ENCODE measurements at places on chromosomes 2 and 18.

DNA sequence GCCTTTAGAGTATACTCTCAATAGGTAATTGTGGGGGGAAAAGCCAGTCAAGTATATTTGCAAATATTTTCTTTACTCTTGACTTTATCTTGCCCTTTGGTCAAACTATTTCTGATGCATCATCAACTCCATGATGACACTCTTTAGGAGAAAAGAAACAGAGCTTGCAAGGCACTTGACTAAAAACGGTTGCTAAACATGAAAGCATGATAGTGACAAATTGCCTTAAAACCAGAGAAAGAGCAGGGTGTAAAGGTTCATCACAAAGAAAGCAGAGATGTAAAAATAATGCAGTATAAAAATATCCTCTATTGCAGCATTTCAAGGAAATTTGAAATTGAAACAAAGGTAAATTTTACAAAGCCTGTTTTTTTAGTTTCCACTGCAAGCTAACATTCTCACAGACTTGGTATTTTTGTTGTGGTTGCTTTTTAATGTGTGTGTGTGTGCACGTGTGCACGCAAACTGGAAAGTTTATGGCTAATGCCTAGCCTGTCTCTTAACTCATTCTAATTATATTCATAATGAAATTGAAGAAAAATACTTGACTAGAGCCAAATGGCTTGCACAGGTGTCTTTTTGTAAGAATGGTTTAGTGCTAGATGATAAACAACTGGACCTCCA lies 503.6 kb downstream of the ARHGAP15 start:
- no peak for DNase-seq

GRCh38 chr2:64338910-64339500 lies 115.0 kb upstream of the LGALSL start:
- DNase-seq: no peak

DNA sequence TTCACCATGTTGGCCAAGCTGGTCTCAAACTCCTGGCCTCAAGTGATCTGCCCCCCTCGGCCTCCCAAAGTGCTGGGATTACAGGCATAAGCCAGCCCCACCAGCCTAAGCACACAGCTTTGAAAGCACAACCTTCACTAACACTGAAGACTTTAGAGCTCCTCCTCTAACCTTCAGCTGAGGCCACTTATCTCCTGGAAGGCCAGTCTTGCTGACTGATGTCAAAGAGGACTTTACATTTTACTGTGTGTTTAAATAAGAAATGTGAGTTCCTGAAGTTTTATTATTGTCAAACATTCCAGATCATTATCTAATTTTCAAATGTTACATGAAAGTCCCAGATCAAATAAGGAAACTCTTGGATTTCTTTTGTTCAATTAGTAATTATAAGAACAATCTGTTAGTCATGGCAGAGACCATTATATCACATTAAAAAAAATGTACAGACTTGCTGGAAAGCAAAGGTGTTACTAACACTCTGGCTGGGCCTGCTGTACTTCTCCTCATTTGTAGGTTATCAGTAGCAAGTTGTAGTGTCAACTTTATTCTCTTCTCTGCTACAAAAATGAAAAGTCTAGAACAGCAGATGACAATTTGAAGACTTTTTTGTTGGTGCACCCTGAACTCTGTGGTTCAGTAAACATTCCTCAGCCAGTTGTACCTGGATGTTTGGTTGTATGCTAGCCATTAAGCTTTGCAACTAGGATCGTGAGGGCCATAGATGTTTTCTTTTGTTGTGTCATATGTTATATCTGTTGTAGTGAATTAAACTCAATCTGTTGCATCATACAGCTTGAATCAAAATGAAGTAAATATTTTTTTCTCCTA lies 80.0 kb downstream of the AOX1 start:
- DNase-seq: no peak

GRCh38 chr2:8614646-8615045 lies 67.2 kb upstream of the ID2 start:
- DNase-seq: no peak

GRCh38 chr2:204886713-204887112 lies 341.4 kb downstream of the PARD3B start:
- DNase-seq: no peak

- DNase-seq: no peak
These were observed 9.3 kb downstream of the ALPG start for GRCh38 chr2:232415736-232416520.

DNA sequence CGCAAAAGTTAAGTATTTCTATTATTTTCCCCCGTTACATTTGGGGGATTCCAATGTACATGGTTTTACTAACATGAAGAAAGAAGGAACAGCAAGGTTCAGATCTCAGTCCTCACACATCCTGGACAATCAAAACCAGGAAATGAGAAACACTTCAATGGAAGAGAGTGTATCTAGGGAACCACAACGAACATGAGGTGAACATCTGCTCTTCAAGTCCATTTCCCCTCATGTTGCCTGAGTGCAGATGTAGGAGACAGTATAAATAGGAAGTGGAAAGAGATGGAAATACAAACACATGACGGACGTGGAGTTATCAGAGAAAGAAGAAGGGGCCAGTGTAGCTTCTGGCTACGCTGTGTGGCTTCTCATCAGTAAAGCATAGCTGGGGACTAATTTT lies 52.6 kb downstream of the CHN1 start:
- no peak for DNase-seq

DNA sequence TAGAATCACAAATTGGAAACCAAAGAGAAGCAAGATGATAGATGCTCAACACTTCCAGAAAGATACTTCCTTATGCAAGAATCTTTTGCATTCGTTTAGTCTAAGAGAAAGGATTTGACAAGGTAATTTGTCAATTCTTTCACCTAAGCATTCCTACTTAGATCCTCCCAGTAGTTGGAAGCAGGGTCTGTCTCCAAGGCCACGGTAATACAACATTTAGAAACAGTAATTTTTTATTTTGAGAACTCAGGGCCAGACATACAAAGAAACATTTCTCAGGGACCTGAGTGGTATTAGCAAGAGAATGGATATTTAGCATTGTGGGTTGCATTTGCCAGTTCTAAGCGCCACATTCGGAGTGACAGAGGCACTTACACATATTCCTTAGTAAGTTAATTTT lies 68.6 kb downstream of the ACYP2 start:
- no peak for DNase-seq

GRCh38 chr2:134727385-134727784 lies 8.6 kb upstream of the TMEM163 start:
- no peak for DNase-seq

GRCh38 chr2:217099561-217099960 lies 239.7 kb upstream of the TNP1 start:
- no peak for DNase-seq

- no peak for DNase-seq
These were observed 190.2 kb downstream of the IKZF2 start for GRCh38 chr2:212961255-212961654.

- no peak for DNase-seq
These were observed 119.5 kb upstream of the CYRIA start for GRCh38 chr2:16785149-16785548.

DNA sequence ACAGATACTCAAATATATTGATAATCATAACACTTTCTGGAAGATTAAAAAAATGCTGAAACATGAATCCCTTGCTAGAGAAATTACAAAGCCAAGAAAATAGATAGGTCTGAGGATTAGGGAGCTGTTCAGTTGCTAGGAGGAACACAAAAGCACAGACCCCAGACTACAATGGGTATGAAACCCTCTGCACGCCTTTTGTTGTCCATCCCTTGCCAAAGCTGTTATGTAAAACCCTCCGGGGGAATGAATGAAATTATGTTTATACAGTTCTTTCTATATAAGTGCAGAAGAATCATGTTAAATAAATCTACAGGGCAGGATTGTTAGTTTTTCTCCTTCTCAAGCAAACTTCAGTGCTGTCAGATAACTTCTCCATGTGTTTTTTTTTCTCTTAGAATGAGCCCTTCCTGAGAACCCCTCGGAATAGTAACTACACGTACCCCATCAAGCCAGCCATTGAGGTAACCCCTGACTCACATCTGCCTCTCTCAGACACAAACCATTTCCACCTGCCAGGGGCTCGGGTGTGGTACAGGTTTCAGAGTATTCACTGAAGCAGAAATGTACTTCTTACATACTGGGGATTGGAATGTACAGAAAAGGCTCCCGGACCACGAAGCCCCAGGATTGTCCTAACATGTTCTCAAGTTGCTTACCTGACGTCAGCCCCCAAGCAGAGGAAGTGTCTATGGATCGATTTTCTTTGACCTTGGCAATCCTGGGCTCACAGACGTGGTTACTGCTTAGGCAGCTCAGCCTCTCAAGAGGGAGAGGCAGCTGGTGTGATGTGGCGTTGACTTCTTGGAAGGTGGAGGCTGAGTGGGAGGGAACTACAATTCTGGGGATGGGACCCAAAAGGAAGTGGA lies 118.0 kb downstream of the PLB1 start:
- no peak for DNase-seq

DNA sequence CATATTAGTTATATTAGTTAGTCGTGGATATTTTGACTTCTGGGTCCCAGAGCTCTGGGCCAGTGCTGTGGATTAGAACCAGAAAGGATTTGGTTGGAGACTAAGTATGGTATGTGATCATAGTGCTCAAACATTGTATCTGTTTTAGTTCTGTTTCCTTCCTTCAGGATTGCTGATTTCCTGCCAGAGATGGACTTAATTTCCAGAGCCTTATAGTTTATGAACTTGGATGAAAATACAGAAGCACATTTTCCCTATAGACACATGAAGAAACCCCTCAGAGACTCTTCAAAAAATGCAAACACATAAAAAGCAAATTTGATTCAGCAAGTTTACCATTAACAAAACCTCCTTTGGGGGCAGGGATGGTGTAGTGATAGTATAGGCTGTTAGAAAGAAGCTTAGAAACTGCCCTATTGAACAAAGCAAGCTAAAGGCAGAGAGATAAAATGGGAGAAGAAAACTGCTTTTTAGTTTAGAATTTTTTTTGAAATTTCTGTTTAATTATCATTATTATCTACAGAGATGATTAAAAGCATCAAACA lies 88.7 kb upstream of the EFEMP1 start:
- no peak for DNase-seq

DNA sequence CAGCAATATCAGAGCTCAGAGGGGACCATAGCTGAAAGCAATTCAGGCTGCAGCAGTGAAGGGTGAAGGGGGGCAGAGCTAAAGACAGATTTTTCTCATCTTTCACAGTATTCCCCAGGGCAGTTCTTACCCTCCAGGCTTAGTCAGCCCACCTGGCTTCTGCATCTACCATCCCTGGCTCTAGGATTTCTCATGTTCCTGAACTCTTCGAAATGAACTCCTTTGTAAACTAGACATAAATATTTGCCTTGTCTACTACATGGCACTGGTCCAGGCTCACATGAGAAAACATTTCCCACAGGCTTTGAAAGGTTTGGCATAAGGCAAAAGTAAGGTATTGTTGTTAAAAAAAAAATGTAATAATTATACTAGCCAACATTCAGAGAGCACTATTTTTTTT lies 23.6 kb upstream of the NEB start:
- DNase-seq: no peak

DNA sequence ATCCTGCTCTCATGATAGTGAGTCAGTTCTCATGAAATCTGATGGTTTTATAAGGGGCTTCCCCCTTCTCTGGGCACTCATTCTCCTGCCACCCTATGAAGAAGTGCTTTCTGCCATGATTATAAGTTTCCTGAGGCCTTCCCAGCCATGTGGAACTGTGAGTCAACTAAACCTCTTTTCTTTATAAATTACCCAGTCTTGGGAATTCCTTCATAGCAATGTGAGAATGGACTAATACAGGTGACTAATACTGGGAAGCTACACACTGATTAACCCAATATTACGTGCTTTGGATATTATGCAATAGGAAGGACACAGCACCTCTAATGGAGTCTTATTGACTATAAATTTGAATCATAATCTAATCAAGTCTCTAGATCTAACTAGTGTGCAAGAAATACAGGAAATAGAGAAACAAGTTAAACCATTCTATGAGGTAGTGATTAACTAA lies 107.2 kb upstream of the ETAA1 start:
- DNase-seq: peak; percentile 34

DNA sequence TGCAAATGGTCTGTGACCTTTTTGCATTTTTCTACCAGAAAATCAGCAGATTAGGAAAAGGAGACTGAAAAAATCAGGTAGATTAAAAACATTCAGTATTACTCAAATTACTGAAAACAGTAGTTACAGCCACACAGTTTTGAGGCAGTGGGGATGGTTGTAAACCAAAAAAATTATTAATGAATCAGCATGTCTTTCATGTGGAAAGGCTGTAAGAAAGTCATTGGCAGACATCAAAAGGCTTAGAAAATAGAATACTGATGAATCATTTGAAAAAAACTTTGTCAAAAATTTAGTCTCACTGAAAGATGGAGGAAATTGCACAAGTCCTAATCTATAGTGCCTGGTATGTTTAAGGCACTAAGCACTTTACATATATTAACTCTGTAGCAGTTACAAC lies 133.9 kb upstream of the GCFC2 start:
- DNase-seq: no peak

DNA sequence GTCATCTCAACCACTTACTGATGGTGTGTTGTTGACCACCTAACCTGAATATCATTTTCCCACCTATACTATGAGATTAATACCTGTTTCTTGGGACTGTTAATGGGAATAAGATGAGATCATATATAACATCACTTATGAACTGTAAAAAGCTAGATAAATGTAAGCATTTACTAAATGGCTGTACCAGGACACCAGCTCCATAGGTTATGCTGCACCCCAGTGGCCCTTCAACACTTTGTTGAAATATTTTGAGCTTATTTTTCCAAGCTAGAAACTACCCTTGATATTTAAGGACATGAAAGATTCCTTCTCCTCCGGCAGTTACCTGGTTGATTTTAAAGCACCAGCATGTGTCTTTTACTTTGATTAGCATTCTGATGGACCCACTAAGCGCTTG lies 138.0 kb upstream of the CDCA7 start:
- DNase-seq: no peak

- no peak for DNase-seq
These were observed 113.4 kb upstream of the MCFD2 start for GRCh38 chr2:47028846-47029560.

DNA sequence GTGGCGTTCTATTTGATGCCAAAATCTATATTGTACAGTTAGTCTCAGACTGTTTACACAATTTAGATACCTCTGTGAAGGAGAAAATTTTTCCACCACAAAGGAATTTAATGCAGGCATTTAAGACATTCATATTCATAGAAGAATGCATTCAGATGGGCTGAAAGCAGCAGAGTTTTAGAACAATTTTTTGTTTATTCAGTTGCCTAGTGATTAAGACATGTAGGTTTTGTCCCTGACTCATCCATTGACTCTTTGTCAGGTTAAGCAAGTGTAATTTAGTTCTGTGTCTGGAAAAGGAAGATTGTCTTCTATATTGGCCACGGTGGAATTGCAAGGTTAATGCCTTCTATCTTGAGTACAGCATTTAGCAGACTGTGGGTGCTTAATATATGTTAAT lies 515.0 kb downstream of the PARD3B start:
- peak; percentile 62 for DNase-seq

- no peak for DNase-seq
These were observed 107.8 kb upstream of the LTBP1 start for GRCh38 chr2:32838949-32839348.

Measured in GM04503 (cell line).